ENCODE measurements at places on chromosomes 1 and 21.

- DNase-seq: no peak
- no peak overlapping the region for H3K27ac ChIP-seq
- H3K27me3 ChIP-seq: no peaks in the 10 kb centered on the region
- no peak overlapping the region for H3K4me3 ChIP-seq
- H3K36me3 ChIP-seq: no peaks in the 10 kb centered on the region
Measured at GRCh38 chr1:94334764-94335163, 83.4 kb upstream of the ABCD3 start.

DNA sequence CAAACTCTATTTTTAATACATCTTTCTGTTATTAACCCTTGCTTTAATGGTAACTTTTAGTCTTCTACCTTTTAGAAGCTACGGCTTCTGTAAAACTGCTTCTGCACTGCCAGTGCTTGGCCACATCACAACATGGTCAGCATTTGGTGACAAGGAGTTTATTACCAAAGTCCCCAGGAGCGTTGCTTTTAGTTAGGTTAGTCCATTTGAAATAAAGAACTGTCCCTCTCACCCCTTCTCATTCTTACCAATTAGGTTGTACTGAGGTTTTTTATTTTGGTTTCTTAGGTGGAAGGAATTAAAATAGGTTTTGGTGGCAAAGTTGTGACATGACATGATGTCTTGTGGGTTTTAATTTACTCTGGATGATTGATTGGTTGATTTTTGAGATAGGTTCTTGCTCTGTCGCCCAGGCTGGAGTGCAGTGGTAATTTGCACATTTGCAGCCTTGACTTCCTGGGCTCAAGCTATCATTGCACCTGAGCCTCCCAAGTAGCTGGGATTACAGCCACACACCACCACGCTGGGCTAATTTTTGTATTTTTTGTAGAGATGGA is 39.2 kb downstream of the SPEN start:
- H3K4me1 ChIP-seq: peaks cover 4% of the 10 kb centered on the region
- DNase-seq: no peak
- no peak overlapping the region for H3K27ac ChIP-seq
- H3K27me3 ChIP-seq: no peaks in the 10 kb centered on the region
- H3K4me3 ChIP-seq: no peak overlapping the region
- peaks cover 4% of the 10 kb centered on the region for H3K36me3 ChIP-seq

DNA sequence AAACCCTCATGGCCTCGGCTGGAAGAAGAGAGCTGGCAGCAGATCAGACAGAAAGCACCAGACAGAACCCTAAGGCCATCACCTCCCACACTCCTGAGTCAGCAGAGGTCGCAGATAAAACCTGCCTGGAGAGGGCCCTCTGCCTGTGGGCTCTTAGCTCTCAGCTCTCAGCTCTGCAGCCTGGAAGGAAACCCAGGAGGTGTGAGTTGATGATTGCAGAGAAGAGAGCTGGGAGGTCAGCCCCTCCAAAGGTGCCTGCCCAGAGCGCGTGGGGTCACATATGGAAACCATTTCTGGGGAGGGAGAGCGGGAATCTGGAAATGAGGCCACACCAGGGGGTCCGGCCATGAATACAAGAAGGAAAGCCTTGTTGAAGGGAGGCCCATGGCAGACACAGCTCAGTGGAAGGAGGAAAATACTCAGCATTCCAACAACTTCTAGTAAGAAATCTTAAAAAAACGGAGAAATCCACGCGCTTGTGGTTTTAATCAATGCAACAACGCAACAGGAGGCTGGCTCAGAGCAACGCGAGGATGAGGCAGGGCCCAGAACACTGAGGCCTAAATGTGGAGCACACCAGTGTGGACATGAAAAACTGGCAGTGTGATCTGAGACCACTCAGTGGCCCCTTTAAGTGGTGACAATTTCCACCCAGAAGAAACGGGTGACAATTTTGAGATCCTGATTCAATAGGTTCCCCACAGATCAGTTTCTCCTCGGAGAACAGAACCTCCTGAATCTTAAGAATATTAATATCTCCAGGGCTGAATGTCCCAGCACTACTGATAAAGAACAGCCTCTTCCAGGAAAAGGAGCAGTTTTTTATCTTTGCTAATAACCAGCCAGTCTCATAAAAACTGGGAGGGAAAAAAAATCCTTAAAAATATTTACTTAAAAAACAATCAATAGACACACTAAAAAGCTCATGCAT is 45.7 kb downstream of the PSMG1 start:
- no peak for DNase-seq
- H3K27ac ChIP-seq: no peak overlapping the region
- no peaks in the 10 kb centered on the region for H3K36me3 ChIP-seq
- H3K4me3 ChIP-seq: no peak overlapping the region

- H3K36me3 ChIP-seq: no peaks in the 10 kb centered on the region
- H3K27me3 ChIP-seq: no peaks in the 10 kb centered on the region
- H3K27ac ChIP-seq: no peak overlapping the region
- no peaks in the 10 kb centered on the region for H3K4me1 ChIP-seq
Measured at GRCh38 chr1:31661856-31662255, 17.2 kb upstream of the PEF1 start.

GRCh38 chr1:100539836-100540536 is 2.0 kb downstream of the GPR88 start:
- H3K27me3 ChIP-seq: peaks cover 19% of the 10 kb centered on the region
- H3K36me3 ChIP-seq: no peaks in the 10 kb centered on the region
- no peak overlapping the region for H3K27ac ChIP-seq
- no peak for DNase-seq

DNA sequence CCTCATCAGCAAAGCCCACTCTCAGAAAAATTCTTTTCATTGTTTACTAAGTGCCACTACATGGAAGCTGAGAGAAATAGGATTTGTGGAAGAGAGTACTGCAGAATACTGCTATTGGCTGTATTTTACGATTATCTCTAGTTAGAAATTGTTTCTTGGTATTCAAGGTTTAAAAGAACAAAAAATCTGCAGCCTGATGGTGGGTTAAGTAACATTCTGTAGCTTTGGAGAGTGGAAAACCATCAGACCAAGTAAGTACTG is 27.3 kb downstream of the PTTG1IP start:
- peak overlapping the region; percentile 11 for H3K27ac ChIP-seq
- no peaks in the 10 kb centered on the region for H3K27me3 ChIP-seq
- H3K4me1 ChIP-seq: peaks cover 16% of the 10 kb centered on the region
- DNase-seq: no peak
- H3K36me3 ChIP-seq: peaks cover 17% of the 10 kb centered on the region

DNA sequence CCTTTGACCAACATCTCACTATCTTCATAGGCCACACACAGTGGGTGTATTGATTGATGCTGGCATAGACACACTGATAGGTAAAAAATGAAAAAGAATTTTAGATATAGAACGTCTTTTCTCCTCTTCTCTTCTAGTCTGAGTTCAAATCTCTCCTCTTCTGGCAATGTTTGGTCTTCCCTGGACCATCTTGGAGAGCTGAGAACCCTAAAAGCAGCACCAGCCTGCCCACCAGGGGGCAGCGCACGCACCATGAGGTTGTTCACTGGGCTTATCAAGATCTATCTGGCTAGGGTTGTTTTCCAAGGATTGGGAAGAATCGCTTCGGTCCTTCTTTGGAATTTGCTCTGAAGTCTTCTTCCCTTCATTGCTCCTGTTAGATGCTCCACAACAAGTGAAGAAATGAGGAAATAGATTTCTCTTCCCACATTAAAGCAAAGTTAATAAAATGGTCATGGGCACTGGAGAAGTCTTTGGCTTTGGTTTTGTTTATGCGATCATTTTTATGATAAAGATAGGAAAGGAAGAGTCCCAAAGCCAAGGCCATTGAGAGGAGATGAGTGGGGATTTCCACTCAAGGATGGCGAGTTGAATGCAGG is 104.0 kb upstream of the OLIG2 start:
- no peaks in the 10 kb centered on the region for H3K27me3 ChIP-seq
- no peak for DNase-seq
- no peak overlapping the region for H3K27ac ChIP-seq
- H3K36me3 ChIP-seq: no peaks in the 10 kb centered on the region
- no peak overlapping the region for H3K4me3 ChIP-seq
- no peaks in the 10 kb centered on the region for H3K4me1 ChIP-seq

DNA sequence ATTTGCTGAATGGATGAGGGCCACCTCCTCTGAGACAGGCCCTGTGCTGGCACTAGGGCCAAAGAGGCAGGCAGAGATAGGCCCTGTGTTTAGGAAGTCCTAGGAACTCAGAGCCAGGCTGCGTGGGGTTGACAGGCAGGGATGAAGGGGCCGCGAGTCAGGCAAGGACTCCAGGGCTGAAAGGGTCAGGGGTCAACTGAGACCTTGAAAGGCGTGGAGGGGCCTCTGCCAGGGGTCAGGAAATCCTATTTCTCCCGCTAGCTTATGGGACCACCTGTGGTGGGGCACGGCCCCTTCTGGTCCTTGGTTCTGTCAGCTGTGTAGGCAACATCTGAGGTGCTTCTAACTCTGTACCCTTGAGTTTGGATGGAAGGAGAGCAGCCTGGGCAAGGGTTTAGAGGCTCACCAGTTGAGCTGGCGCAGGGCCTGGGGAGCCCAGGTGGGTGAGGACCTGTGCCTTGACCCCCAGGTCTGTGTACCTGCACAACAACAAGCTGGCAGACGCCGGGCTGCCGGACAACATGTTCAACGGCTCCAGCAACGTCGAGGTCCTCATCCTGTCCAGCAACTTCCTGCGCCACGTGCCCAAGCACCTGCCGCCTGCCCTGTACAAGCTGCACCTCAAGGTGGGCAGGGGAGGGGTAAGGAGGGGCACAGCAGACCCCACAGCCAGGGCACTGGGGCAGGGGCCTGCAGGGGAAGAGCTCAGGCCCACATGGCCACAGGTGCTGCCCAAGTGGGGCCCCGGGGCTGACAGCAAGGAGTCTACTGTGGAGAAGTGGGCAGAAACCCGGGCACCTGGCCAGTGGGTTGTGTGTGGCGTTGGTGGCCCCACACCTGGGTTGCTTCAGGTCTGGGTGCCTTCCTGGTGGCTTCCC is 14.9 kb downstream of the PODN start:
- no peak overlapping the region for H3K27ac ChIP-seq
- DNase-seq: no peak
- no peaks in the 10 kb centered on the region for H3K4me1 ChIP-seq

DNA sequence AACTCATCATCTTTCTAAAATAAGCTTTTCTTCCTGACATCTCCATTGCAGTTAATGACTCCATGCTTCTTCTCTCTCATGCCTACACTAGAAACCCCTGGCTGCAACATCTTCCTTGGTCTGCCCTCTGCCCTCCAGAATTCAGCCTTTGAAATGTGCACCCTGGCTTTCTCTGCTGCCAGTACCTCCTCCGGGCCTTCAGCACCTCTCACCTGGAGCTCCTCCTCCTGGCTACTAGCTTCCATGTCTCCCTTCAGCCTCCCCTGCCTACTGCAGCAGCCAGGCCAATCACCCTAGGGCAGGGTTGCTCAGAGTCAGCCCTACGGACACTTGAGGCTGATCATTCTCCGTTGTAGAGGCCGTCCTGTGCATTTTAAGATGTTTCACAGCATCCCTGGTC is 18.3 kb downstream of the SUSD4 start:
- no peaks in the 10 kb centered on the region for H3K4me1 ChIP-seq
- H3K36me3 ChIP-seq: no peaks in the 10 kb centered on the region
- H3K4me3 ChIP-seq: no peak overlapping the region
- no peaks in the 10 kb centered on the region for H3K27me3 ChIP-seq

DNA sequence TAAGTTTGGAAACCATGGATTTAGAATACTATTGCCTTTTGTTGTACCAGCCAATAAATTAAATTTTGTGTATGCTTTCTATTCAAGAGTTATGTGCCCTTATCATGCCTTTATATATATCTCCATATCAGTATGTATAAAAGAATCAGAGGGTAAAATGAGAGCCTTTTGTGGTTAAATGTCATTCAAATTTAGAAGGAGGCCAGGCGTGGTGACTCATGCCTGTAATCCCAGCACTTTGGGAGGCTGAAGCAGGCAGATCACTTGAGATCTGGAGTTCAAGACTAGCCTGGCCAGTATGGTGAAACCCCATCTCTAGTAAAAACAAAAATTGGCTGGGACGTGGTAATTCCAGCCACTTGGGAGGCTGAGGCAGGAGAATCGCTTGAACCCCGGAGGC is 88.9 kb downstream of the XPR1 start:
- DNase-seq: no peak
- no peaks in the 10 kb centered on the region for H3K4me1 ChIP-seq
- no peak overlapping the region for H3K4me3 ChIP-seq

DNA sequence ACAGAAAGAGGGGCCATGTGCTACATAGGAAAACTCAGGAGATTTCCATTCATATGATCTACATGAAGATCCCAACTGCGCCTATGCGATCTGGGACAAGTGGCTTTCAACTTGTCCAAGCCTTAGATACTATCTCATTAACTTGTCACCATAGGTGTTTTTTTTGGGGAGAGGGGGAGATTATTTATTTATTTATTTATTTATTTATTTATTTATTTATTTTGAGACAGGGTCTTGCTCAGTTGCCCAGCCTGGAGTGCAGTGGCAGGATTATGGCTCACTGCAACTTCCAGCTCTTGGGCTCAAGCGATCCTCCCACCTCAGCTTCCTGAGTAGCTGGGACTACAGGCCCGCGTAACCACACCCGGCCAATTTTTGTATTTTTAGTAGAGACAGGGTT is 11.3 kb downstream of the FABP3 start:
- DNase-seq: no peak
- H3K27me3 ChIP-seq: no peaks in the 10 kb centered on the region
- H3K4me1 ChIP-seq: no peaks in the 10 kb centered on the region
- no peak overlapping the region for H3K27ac ChIP-seq
- H3K36me3 ChIP-seq: peaks cover 19% of the 10 kb centered on the region
- no peak overlapping the region for H3K4me3 ChIP-seq

- no peaks in the 10 kb centered on the region for H3K4me1 ChIP-seq
- no peak overlapping the region for H3K27ac ChIP-seq
- no peak overlapping the region for H3K4me3 ChIP-seq
- DNase-seq: no peak
Measured at GRCh38 chr1:200486634-200487033, 76.8 kb upstream of the ZNF281 start.

DNA sequence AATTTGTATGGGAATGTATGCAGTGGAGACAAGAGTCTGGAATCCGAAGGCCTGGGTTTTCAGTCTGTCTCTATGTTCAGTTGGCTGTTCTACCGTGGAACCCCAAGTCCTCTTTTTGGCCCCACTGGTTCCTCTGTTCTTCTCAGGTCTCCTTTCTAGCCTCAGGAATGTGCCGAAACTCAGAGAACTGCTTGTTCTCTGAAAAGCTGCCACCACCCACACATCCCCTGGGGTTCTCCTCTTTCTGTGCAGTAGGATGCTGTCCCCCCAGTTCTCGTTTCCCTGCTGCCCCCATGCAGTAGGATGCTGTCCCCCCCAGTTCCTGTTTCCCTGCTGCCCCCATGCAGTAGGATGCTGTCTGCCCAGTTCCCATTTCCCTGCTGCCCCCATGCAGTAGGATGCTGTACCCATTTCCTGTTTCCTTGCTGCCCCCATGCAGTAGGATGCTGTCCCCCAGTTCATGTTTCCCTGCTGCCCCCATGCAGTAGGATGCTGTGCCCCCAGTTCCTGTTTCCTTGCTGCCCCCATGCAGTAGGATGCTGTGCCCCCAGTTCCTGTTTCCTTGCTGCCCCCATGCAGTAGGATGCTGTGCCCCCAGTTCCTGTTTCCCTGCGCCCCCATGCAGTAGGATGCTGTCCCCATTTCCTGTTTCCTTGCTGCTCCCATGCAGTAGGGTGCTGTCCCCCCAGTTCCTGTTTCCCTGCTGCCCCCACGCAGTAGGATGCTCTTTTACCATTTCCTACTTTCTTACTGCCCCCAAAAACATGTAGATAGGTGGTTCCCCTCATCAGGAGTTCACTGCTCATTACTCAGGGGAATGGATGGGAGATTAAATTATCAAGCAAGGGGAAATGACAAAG is 35.3 kb downstream of the OPTC start:
- H3K4me3 ChIP-seq: no peak overlapping the region
- no peak overlapping the region for H3K27ac ChIP-seq
- H3K4me1 ChIP-seq: no peaks in the 10 kb centered on the region
